ENCODE measurements at places on chromosomes 3 and 15.

GRCh38 chr3:10729439-10729838, 86.6 kb upstream of the SLC6A11 start:
- DNase-seq: no peak

- no peak for DNase-seq
Observed at GRCh38 chr3:74106925-74107324, 482.2 kb upstream of the PDZRN3 start.

DNA sequence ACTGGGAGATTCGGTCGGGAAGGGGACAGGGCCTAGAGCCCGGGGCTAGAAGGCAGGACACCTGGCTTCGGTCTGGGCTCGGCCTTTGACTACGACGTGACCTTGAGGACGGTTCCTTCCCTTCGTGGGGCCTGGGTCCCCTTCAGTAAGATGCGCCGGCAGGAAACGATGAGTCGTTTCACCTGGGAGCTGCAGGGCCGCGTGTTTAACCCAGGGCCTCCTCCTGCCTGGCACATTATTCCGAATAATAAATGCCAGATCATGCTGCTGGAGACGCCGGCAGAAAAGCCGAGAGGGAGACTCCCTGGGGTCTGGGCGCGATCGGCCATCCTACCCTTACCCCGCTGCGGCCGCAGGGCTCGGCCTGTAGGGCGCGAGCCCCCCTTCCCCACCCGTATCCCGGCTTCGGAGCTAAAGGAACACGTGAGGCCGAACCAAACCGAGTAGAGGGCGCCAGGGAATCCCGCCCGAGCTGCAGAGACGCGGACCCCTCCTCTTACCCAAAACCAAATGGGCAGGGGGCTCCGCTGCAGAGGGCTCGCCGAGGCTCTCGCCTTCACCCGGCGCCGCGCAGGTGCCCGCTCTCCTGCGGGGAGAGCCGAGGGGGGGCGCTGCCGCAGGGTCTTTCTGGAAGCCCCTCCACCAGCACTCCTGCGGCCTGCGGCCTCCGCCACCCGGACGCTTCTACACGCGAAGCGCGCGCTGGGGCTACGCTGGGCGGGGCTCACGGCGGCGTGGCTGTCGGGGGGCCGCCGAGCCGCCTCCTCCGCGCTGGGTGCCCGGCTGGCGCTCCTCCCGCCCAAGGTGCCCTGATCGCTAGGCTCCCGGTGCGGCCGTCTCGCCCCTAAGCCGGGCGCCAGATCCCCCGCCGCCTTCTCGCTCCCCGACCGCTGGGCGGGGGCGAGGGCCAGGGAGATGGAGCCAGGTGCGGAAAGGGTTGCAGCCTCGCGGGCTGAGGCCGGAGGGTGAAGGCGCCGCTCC, at the start of gene BDH1:
Gene BDH1, minus strand, starts transcription at position 688 of the 981 bp plus-strand sequence. CDS start 9,525 bp downstream, outside the sequence.
- no peak for DNase-seq

DNA sequence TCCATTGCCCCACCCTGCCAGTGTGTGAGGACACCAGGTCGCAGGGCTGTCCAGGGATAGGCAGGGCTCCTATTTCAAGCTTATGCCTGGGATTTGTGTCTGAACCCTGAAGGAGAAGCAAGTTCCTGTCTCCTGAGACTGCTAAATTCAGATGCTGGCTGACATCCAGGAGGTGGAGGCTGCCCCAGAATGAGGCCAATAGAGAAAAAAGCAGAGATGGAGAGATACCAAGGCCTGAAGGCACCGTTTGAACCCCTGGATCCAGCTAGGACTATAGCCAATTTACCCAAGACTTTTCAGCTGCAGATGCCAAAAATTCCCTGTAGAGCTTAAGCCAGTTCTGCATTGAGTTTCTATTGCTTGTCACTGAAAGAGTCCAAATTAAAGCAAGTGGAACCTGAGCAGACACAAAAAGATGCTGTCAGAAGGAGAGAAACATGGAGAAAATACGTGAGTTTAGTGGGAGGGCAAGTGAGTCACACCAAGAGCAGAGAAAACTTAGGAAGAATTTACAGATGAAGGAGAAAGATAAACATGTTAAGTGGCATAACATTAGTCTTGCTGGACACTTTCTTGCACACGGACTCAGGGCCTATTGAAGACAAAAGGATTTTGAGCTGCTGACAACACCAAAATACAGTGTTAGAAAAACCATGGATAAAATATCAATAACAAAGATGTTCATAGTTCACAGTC, 148.6 kb downstream of the CNTN3 start:
- no peak for DNase-seq

DNA sequence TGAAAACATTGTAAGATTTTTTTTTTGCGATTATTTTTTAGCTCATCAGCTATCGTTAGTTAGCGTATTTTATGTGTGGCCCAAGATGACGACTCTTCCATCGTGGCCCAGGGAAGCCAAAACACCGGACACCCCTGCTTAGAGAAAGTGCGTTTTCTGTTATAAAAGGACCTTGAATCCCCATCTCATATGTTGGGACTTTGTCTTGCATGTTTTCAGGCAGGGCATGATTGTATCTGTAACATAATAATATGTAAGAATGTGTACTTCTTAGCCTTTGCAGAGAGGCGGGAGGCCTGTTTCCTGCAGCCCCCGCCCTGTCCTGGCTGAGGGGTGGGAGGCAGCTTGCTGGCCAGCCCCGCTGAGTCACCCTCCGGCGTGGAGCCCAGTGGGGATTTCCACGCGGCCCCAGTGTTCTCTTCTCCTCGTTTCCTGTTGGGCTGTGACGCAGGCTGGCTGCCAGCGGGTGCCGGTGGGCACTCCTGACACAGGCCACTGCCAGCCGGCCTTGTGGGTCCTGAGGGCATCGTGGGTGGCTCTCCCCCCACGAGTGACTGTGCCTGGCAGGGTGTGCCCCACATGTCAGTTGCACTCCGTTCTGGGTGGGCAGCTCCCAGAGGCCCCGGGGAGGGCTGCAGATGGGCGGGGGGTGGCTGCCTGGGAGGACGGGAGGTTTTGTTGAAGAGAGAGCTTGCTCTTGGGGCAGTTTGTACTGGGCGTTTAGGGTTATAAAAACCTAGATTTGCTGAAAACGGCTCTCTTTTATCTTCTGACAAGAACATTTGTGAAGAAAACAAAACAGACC, 55.6 kb downstream of the SMAD3 start:
- DNase-seq: no peak

DNA sequence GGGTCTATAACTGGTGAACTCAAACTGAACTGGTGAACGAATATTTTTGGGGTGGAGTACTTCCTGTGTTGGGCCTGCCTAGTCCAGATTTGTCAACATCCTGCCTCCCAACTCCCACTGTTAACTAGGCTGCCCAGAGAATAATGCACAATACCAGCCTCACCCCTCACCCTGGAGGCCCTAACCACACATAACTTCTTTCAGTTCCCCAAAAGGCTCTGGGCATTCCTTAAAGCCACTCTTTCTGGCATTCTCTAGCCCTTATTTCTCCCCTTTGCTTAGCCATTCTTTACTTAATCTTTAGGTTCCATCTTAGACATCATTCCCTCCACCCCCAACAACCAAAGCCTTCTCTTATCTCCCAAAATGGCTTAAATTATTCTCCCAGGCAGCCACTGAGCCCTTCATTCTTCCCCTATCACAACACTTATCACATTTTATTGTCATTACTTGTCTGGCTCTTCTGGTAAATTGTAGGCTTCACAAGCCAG, 9.1 kb upstream of the SEC11A start:
- no peak for DNase-seq

DNA sequence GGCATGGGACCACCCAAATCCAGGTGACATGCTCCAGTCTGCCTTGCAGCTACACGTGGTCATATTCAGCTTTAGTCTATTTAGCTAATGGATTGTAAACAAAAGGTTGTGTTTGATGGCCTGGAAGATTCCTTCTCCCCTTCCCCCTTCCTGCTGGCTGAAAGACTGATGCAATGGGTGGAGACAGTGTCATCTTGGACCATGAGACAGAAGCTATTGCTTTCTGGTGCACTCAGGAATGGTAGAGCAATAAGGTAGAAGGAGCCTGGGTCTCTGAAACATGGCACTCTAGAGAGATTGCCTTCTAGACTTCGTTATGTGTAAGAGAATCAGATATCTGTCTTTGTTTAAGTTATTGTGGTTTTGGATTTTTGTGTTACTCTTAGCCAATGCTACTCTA, 25.7 kb upstream of the PTX3 start:
- DNase-seq: no peak

DNA sequence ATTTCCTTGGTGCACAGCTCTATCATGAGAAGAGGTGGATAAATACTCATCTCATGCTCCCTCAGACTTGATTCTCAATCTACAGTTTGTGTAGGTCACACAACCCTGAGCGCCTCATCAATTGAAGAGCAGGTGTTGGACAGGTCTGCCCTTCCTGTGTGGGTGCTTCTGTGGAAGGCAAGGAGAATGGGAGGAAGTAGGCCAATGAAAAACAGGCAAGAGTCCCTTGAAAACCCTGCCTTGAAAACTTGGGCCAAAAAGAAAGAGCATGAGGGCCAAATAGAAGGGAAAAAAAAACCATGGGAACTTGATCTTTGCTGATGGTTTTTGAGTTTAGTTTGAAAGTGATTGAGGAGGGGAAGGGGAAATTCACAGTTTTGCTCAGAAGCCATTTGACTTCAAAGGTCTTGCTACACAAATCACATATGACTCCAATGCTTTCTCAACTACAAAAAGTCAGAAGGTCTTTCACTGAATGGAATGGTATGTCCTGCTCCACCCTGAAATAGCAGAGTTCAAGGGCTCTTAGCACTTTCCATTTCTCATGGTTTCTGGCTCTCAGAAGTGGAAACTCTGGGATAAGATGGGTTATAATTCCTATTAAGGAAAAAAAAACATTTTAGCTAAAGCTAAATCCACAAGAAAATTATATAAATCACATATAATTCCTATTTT, 37.2 kb upstream of the TM4SF1 start:
- DNase-seq: no peak

GRCh38 chr3:100532411-100532810, 40.0 kb downstream of the TMEM45A start:
- DNase-seq: no peak

GRCh38 chr3:60582288-60582687, 669.0 kb downstream of the FHIT start:
- DNase-seq: no peak

DNA sequence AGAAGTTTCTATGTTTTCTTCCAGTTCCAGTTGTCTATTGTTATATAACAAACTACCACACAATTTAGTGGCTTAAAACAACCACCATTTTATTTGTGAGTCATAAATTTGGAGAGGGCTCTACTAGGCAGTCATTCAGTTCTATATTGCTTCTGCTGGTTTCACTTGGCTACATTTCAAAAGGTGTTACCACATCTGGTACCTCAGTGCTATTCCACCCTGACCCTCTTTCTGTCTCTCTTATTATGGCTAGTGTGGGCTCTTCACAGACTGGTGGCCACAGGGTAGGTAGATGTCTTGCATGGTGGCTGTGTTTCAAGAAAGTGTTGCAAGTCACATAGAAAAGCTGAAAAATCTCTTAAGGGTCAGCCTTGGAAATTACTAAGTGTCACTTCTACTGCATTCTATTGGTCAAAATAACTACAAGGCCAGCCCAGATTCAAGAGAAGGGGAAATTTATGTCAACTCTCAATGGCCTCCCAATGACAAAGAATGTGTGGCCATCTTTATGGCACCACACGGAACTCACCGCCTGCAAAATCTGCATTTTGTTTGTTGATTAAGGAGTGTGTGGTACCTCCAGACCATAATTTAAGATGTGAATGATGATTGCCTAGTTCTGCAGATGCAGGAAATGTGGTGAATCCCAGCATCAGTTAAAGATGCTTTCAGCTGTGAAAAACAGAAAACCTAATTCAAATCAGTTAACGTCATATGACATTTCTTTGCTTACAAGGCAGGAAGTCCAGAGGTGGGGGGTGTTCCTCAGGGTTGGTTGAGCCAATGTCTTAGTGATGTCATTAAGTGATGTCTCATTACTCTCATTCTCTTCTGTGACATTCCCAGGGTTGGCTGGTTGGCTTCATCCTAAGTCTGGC, 105.8 kb upstream of the RASGRP1 start:
- no peak for DNase-seq

DNA sequence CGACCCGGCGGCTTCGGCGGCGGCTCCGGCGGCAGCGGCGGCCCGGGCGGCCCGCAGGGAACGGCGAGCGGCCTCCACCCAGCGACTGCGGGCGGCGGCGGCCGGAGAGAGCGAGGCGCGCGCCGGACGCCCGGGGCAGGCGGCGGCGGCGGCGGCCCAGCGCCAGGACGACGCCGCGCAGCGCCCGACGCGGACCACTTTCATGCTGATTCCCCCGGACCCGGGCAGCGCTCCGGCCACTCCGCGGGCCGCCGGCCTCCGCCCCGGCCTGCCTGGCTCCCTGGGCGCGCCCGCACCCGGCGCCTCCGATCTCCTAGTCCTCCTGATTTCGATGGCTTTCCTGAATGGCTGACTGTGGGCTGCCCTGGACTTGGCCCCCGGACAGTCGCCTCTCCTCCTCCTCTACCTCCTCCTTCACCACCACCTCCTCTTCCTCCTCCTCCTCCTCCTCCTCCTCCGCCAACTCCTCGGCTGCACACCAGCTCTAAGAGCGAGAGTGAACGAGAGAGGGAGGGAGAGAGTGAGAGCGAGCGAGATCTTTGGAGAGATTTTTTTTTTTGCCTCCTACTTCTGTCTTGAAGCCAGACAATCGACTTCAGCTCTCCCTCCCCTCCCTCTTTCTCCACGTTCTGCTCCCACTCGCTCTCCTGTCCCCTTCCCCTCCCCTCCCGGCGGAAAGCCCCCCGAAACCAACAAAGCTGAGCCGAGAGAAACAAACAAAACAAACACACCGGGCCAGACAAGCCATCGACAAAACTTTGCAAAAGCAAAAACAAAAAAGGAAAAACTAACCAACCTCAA, 844 bp downstream of the NR2F2 start:
- no peak for DNase-seq

DNA sequence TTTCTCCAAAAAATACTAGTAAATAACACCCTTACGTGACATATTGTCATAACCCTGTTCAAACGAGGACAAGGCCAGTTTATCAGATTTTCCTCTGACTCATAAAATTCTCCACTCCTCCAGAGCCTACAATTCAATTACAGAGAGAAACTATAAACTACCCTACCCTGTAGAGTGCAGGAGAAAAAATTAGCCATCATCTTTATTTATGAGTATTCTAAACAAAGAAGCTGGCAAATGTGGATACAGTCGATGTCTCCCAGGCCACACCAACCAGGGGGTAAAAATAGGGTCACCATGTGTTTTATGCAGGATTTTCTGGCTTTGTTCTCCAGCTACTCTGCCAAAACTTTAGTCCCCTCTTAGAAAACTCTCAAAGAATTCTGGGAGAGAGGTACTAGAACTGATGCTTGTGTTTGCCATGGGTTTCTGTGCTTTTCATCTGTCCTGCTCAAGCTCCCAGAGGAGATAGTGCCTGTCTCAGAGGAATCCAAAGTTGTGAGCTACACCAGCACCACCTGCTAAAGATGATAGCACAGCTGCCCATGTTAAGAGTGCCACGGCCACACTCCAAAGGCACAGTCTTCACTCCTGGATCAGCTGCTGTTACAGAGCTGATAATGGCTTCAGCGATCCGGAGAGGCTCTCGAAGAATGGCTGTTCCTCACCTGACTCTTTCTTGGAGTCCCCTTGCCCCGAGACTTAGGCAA, 150.2 kb downstream of the IMPG2 start:
- DNase-seq: no peak

- peak; percentile 80 for DNase-seq
Observed at GRCh38 chr3:108485146-108485545, 25.2 kb downstream of the MYH15 start.

Data from NT2/D1 (cell line).